ENCODE measurements at places on chromosomes 7 and 10.

GRCh38 chr10:70656489-70656888, 15.8 kb upstream of the ADAMTS14 start:
- DNase-seq: no peak

DNA sequence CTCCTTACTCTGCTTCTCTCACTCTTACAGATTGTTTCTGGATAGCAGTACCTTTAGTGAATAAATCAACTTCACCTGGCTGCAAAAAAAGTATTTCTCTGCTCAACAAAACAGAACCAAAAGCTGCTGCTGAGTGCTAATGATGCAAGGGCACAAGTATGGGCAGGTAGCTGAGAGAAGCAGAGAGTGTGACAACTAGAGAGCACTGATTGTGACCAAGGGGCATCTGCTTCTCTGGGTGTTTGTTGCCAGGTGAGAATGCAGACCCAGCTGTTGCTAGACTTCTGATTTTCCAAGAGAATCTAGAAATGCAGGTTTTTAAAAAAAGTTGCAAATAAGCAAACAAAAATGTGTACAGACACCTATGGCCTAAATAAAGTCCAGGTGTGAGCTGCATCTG, 25.3 kb upstream of the PPIF start:
- DNase-seq: no peak

GRCh38 chr10:95341716-95342130, 50.9 kb upstream of the PDLIM1 start:
- no peak for DNase-seq

DNA sequence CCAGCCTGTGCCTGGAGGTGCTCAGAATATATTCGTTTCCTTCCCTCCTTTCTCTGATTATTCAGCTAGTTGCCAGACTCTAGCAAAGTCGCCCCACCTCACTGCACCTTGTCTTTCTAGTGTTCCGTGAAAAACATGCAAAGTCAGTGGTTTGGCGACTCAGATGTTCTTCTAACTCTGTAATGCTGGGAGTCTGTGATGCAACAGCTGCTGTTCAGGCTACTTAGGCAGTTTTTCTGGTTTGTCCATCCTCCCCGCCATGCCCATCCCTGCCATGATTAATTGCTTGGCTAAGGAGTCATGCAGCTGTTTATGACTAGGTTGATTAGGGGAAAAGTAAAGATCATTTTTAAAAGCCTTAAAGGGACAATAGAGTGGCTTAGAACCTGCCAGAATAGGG, 99.4 kb downstream of the MTPN start:
- DNase-seq: no peak

DNA sequence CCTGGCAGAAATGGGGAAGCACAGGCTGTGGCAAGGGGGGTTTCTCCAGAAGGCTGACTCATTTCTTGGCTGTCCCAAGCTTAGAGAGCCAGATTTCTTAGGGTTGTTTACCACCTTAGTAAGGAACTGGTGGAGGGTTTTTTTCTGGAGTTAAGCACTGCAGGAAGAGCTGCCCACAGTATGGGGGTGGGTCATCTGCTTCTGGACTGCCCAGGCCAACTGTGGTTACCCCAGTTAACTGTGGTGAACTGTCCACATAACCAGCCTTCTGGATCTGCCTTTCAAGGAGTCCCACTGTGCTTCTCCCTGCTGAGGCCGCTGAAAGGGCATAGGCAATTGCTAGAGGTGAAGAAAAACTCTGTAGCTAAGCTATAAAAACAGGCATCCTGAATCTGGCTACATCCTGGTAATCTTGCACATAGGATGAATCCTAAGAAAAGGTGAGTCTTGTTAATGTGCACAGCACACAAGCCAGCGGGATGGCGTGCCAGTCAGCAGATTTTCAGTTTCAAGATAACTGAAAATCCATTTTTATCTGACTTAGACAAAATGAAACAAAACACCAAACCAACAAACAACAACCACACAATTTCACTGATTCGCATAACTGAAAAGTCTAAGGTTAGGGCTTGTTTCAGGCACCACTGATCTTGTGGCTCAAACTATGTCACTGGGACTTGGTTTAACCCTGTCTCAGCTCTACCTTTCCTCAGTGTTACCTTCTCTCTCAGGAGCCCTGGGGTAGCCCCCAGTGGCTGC, 21.6 kb upstream of the TSPAN33 start:
- DNase-seq: no peak

- DNase-seq: no peak
These were observed 73.5 kb downstream of the RTKN2 start for GRCh38 chr10:62194924-62195674.

- no peak for DNase-seq
These were observed 48.5 kb downstream of the AMZ1 start for GRCh38 chr7:2736411-2736914.

DNA sequence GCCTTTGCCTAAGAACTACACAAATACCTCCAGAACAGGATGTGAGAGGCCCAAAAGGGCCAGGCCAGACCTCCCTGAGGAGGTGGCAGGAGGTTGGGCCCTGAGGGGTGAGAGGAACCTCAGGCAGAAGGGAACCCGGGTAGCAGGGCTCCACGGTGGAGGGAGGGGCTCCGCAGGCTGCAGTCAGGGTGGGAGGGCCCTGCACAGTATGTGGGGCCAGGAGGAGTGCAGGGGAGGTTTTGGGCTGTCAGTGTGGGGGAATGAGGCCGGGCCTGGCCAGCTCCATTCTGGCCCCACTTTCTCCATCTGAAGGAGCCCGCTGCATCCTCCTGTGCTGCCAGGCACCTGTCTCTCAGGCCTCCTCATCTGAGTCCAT, 25.9 kb downstream of the DNAJB12 start:
- DNase-seq: no peak

DNA sequence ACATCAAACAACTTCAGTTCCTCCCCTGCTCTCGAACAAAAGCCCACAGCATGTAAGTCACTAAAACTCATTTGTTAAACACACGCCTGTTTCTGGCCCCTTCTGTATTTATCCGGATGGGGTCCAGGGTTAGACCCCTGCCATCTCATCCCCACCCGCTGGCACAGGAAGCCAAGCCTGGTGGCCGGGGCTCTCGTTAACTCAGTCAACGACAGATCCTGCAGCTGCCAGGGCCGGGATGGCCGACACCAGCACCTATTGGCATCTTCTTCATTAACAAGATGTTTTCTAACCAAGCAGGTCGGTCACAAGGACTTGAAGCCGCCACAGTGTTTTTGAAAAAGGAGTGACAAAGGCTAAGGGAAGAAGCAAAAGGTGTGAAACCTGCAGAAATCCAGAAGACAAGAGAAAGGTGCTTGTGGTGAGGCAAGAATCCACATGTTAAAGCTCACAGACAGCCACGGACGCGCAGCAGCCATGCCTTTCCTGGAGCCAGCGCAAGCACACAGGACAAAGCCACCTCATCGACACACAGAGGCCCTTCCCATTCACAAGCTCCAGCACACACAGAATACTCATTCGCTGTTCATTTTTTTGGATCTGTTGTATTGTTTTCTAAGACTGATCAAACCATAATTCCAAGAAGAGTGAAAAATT, 202.7 kb downstream of the DIP2C start:
- no peak for DNase-seq

DNA sequence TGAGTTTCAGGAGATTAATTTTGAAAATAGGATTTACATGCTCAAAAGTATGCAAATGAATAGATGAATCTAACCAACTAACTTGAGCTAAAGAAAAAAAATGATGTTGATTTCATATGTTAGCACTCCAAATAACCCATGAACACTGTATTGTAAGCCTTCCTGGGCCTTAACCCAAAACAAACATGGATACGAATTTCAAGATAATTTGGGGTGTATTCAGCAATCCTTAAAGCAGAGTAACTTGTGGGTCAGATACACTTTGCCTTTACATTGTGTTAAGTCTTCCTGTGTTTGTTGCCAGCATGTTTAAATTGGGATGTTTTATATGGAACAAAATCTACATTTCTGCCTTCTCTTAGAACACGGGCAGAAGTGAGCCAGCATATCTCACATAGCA, 124.2 kb upstream of the WDR11 start:
- no peak for DNase-seq

DNA sequence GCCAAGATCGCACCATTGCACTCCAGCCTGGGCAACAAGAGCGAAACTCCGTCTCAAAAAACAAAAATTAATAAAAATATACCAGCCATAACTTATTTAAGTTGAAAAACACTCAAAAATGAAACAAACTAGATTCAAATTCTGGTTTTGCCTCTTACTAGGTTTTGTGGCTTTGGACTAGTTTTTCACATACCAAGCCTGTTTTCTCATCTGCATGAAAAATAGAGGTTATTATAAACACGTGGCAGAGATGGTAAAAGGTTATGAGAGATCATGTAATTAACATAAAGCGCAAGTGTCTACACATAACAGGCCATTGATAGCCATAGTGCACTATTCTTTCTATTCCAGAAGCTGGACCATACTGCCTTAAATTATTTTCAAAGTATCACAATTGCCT, 35.5 kb upstream of the CABCOCO1 start:
- DNase-seq: no peak

DNA sequence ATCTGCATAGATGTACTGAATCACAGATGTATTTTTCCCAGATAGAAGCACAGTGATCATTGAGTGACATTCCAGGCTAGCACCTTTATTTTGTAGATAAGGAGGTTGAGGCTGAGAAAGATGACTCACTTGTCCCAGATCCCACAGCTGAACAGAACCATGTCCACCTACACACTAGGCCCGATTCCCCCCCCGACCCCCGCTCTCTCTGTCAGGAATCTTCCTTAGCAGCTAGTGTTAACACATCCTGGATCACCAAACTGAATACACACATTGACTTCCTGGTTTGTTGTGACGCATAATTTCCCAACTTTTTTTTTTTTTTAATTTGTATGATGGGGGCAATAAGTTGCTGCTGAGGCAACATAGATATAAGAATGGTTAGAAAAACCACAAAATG, 5.2 kb downstream of the SFMBT2 start:
- DNase-seq: no peak

- DNase-seq: no peak
These were observed 8.9 kb downstream of the MSS51 start for GRCh38 chr10:73424478-73424877.

DNA sequence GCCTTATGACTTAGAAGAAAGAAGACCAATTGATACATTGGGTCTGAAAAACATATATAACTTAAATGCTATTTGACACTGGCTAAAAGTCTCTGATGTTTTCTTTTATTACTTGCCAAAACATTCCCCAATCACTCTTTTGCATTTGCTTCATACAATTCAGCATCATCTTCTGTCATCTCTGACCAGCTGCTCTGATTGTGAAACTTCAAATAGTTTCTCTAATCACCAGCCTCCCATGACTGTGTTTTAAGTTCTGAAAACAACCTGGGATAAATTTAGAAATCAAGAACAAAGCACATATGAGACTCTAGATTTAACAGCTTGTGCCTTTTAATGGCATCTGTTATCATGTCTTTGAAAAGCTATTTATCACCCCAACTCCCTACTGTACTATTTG, 208.4 kb upstream of the KCND2 start:
- DNase-seq: no peak

- DNase-seq: no peak
These were observed 87.4 kb downstream of the COL26A1 start for GRCh38 chr7:101450064-101450463.

DNA sequence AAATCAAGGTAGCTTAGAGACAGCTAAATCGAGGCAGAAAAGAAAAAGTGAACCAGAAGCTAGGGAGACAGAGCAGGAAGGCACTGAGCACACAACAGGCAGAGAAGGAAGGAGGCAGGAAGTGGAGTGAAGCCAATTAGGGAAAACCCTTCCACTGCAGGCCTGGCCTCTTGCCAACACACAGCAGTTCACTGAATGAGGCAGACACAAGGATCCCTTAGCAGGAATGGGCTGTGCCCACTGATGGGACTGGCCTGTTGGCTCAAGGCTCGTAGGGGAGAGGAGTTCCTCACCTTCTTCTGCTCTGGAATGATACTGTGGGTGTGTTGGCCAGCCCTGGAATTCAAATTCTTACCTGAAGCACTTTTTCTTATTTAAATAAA, 220.3 kb upstream of the STK17A start:
- DNase-seq: no peak

GRCh38 chr10:105577865-105578607, 936.9 kb downstream of the SORCS3 start:
- no peak for DNase-seq

GRCh38 chr7:148883266-148884048, 634 bp downstream of the EZH2 start:
- peak; percentile 62 for DNase-seq

DNA sequence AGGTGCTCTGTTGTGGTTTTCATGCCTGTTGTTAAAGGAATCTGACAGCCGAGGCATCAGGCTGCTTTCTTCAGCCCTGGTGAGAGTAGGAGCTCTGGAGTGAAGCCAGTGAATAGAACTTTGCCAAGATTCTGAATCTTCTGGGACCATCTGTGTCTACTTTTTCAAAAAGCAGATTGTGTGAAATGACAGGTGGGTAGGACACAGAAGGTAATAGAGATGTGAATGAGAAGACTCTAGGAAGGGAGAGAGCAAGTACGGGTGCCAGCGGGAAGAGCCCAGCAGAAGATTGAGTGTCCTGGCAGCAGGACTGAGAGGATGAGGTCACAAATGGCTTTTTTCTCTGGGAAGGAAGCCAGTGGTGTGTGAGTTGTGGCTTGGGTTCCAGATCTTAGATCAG, 429.2 kb downstream of the SDK1 start:
- no peak for DNase-seq

- no peak for DNase-seq
These were observed 21.4 kb downstream of the ZKSCAN5 start for GRCh38 chr7:99525713-99526440.

- DNase-seq: no peak
These were observed 20.1 kb downstream of the CHCHD3 start for GRCh38 chr7:133061792-133062191.

DNA sequence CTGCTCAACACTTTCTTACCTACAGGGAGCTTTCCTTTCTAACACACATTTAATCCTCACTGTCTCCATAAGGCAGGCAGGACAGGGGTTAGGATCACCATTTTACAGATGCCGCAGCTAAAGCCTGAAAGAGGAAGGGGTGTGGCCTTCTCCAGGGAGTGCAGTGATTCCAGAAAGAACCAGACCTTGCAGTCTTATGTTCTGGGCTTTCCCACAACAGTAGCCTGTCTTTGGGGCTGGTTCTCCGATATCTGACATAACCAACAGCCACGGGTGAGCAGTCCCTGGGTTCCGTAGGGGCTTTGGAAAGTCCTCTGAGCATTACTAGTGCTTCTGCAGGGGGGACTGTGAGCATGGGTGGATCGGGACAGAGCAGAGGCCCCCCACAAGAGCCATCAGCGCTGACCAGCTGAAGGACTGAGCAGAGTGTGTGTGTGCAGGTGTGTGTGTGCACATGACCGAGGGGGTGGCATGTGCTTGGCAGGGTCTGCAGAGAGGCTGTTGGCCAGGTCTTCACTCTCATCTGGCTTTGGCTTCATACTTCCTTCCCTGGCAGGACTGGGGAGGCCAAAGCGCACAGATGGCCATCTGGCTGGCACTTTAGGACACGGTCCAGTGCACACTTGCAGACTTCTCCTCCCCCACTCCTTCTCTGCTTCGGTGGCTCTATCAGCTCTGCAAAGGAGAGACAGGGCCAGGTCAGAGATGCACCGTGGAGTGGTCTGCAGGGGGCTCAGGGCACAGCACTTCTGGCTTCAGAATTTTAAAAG, 400.3 kb downstream of the RPS24 start:
- no peak for DNase-seq

DNA sequence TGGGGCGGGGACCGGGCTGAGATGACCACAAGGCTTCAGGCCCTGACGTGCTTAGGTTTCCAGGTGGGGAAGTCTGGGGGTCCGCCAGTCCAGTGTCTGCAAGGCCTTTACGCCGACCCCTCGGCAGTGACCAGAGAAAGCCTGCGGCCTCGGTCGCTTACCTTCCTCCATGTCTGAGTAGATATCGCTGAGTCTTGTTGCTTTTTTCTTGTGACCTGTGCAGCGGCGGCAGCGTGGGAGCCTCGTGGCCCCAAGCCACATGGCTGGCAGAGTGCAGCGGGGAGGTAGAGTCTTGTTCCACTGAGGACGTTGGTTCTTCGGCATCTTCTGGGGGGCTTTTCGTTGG, 329 bp downstream of the NOLC1 start:
- DNase-seq: no peak
